AG09309 (cell line): ENCODE measurements at places on chromosomes 3 and 15.

DNA sequence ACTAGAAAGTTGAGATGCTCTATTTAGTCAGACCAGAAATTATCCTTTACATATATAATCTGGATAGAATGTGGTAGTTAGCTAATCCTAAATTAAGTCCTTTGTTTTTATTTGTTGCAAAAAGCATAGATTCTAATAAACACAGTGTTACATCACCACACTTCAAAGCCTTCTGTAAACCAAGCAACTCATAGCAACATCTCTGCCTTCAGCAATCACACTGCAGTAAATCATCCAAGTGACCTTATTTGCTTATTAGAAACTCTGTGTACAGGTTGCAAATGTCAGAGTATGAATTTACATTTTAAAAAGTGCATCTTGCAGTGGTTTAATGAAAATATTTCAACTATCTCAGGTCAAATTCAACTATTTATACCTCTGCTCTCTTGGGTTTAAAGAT is 242.5 kb downstream of the GBE1 start:
- DNase-seq, result no peak

- no peak for DNase-seq
Observed at GRCh38 chr3:106337116-106337515, 468.3 kb upstream of the CBLB start.

GRCh38 chr15:51224428-51224827 is 114.0 kb downstream of the CYP19A1 start:
- DNase-seq, result no peak

- no peak for DNase-seq
Observed at GRCh38 chr15:40047415-40048210, 8.6 kb upstream of the SRP14 start.

DNA sequence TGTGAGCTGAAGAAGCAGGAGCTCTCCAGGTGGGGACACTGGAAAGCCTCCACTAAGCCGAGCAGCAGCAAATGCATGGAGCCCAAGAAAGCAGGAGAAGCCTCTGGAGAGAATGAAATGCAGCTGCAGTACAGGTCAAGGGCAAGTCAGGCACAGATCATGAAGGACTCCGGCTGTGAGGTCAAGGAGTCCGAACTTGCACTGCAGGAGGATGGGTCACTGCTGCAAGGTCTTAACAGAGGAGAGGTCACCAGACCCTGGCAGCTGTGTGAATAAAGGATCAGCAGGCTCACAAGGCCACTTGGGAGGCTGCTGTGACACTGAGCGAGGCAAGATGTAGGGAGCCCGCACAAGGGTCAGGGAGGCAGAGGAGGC is 24.7 kb upstream of the SLC41A3 start:
- no peak for DNase-seq

DNA sequence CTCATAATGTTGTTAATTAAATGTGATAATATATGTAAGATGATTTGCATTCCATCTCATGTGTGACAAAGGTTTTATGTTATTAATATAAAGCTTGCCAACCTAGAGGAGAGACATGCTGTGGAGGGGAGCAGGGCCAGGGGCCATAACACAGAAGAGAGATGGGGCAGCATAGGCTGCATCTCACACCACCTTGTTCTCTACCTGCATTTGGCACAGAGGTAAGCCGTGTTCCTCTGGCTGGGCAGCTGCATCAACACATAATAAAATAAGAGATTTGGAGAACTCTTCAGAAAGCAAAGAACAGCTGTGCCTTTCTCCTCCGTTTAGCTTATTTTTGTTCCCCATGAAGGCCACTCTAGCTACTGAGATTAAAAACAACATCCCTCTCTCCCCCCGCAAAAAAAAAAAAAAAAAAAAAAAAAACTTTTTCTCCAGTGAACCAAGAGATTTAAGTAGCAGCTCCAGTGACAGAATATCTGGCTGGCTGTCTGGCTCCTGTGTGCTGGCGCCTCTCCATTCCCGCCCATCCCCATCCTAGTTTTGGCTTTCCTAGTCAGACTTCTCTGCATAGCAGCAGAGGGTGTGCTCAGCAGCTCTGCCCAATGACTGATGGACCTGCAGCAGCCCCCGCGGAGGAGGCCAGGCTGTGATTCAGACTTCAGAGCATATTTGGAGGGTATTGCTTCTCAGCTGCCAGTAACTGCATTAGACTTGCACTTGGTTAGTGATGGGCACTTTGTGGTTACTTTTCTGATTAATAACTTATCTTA is 52.2 kb upstream of the STXBP5L start:
- peak; percentile 68 for DNase-seq

GRCh38 chr3:194092881-194093301 is 43.1 kb upstream of the HES1 start:
- DNase-seq, result no peak

- no peak for DNase-seq
Observed at GRCh38 chr3:17070161-17070959, 185.6 kb downstream of the PLCL2 start.

GRCh38 chr3:30683769-30684168 is 77.4 kb downstream of the TGFBR2 start:
- no peak for DNase-seq

- no peak for DNase-seq
Observed at GRCh38 chr15:58434334-58434875, 2.6 kb downstream of the LIPC start.

DNA sequence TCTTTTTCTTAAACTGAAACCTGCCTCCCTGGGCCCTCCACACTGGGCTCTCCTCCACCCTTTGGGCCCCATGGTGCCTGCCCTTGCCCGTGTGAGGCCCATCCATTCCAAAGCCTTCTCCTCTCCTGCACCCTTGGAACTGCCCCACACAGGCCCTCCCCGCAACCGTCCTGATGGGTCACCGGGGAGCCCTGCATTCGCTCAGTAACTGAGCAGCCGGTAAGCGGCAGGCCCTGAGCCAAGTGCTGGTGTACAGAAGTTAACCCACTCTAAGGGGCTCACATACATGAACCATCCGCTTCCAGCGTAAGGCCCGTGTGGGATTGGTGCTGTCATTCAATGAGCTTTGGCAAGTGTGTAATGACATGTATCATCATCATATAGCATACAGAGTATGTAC is 5.4 kb upstream of the LRRC15 start:
- DNase-seq, result no peak

GRCh38 chr3:138361561-138361971 is 13.2 kb downstream of the MRAS start:
- DNase-seq, result no peak

DNA sequence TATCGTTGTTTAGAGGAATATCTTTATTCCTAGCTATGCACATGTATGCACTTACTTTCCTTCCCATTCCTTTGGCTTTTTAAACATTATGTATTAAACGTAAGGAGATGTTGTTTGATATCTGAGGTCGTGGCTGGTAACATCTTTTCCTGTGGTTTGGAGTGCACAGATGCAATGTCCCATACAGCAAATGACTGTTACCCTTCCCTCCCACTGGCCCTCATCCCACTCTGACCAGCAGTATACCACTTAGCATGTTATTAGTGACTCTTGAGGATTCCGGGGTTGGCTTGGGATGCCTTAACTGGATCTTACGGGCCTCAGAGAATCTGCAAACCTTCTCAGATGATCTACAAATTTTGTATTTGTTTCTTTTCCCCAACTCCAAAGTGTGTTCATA is 34.5 kb downstream of the TGFBR2 start:
- DNase-seq, result no peak

DNA sequence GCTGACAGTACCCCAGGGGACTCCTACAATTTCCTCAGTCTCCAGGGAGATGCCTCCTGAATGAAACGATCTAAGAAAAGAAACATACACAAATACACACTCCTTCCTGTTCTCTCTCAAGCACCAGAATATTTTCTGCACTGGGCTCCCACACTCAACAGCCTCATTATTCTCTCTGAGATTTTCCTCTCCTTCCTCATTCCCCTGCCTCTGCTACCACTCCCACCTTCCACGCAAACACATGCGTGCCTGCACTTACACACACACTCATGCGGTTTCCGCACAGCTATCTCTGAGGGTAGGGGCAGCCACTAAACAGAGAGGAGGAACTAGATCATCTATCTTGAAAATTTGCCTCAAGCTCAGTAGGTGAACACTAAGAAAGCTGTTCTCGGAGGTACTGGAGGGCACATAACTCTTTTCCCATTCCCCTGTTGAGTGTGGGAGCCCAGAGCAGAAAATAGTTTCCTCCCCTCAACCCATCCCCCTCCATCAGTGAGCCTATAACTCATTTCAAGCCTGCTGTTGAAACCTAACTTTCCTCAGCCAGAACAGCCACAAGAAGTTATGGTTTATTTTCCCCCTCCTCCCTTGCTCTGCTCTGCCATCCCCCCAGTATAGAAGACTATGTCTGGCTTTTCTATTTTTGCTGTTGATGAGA is 30.5 kb upstream of the TIPARP start:
- DNase-seq, result no peak

GRCh38 chr3:15331606-15332404 is 581 bp downstream of the SH3BP5 start:
- DNase-seq, result no peak

- peak; percentile 64 for DNase-seq
Observed at GRCh38 chr15:69414701-69415167, 585 bp downstream of the KIF23 start.

GRCh38 chr3:23668430-23668904 is 137.3 kb upstream of the UBE2E1 start:
- DNase-seq, result peak; percentile 81

GRCh38 chr3:119555309-119555735 is 4.1 kb downstream of the CD80 start:
- no peak for DNase-seq

DNA sequence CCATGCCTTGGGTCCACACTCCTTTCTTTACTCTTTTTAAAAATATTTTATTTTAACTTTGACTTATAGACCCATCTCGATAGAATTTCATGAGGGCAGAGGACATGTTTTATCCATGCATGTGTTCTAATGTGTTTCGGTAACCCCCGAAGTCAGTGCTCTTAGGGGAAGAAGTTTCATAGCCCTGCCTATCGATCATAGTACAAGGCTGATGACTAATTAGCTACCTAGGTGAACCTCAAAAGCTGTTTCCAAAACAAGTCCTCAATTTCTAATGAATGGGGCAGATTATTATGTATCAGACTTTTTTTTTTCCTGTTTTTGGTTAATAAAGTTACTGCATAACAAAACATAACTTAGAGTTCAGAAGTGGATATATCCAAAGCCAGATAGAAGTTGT is 82.0 kb downstream of the MBNL1 start:
- DNase-seq, result no peak

- no peak for DNase-seq
Observed at GRCh38 chr15:73796331-73796831, 43.2 kb upstream of the INSYN1 start.

GRCh38 chr3:196976941-196977340 is 8.3 kb upstream of the PIGZ start:
- no peak for DNase-seq

DNA sequence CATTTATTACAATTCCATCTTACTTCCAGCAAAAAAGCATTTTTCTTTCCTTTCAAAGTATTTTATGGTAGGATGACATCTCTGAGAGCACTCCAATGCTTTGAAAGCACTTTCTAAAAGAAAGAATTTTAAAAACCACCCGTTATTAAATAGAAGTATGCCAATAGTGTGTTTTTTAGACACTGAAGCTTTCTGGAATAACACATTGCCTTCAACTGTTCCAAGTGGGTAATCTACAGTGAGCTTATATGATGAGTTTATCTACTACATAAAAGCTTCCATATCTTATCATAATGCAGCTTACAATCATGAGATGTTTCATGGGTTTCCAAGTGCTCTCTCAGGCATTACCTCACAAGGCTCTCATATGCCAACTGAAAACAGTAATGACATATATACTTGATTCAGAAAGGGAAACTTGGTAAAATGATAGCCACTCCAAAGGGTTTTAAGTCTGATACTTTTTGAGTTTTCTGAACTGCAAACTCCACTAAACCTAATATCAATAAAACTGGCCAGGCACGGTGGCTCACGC is 14.1 kb downstream of the CMTM6 start:
- no peak for DNase-seq

GRCh38 chr3:32630266-32630665 is 54.7 kb upstream of the CNOT10 start:
- no peak for DNase-seq

GRCh38 chr3:98986073-98986472 is 84.6 kb upstream of the DCBLD2 start:
- DNase-seq, result no peak

DNA sequence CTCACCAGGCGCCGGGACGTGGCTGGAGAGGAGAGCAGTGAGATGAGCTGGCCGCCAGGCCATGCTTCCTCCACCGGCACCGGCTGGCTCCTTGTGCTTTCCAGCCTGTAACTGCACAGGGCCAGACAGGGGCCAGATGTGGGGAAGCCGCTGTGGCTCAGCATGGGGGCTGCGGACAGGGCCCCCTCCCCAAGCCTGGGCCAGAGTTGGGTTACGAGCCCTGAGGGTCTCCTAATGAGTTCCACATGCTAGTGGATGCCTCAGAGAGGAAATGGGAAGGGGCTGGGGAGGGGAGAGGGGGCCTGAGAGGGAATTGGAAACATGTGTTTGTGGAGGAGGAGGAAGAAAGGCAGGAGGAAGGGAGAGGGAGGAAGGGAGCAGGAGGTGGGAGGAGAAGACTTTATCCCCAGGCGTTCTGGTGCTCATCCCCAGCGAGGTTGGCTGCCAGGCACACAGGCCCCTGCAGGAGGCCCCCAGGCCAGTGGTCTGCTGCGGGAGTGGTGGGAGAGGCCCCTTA is 11.7 kb upstream of the DUSP7 start:
- DNase-seq, result no peak

DNA sequence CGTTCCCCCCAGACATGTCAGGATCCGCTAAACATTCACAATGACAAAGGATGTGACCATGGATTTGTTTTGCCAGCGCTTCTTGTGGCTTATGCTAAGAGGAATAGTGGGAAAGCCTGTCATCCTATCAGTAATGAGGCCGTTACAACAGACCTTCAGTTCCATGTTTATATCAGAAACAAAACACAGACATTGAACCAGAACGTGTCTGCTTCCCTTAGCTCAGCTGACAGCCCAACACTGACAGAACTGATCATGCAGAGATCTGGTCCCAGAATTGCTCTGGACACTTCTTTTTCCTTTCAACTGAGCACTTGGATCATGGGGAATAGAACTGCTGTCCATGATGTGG is 58.3 kb upstream of the MYZAP start:
- DNase-seq, result no peak

DNA sequence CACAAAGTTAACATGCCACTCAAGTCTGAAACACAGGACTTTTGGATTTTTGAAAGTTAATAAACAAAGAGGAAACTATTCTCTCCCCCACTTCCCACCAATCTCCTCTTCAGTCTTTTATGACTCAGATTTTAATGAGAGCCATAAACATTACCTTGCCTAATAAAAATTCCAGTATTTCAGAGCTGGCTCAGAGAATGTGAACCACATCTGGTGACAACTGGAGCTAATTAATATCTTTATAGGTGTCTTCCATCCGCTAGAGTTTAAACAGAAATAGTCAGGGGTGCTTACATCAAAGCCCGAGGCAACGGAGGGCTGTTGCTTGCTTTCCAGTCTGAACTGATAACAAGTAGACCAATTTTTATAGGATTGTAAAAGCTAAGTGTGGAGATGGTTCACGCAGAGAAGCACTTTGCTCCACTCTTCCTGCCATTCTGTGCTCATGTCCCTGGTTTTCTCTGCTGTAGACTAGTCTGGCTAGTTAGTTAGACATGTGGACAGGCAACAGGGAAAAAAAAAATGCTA is 363.6 kb downstream of the NR2F2 start:
- DNase-seq, result no peak

- no peak for DNase-seq
Observed at GRCh38 chr3:59653405-59654122, 603.7 kb upstream of the CFAP20DC start.
